NCI-H1092 treated with DMSO at 0.1 percent for 48 hours (cell line): ENCODE measurements at places on chromosomes 1 and 21.

DNA sequence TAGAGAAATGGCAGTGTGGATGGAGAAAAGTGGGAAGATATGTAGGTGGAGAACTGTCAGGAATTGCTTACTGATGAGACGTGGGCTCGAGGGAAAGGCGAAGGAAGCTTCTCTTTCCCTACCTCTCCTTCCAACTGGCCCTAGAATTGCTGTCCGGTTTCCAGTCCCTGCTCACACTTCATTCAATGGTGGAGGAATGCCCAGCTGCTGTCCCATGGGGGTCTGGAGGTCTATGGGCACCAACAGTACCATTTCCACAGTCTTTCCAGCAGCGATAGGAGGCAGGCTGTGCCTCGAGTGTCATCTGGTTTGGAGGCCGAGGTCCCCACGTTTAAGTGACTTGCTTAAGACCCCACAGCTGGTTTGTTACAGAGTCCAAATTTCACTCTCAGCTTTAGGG is 31.5 kb upstream of the CD1D start:
- no peak for DNase-seq

DNA sequence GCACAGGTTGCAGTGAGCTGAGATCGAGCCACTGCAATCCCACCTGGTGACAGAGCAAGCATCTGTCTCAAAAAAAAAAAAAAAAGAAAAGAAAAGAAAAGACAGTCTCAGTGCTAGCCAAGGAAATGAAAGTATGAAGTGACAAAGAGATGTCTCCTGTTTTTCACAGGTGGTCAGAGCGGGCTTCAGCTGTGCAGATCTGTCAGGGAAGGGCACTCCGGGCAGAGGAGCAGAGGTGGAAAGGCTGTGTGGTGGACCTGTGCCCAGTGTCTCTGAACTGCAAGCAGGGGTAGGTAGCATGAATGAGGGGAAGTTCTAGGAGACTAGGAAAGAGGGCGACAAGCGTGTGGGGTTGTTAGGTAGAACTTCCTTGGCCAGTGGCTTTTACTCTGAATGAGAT is 67.5 kb downstream of the CD247 start:
- no peak for DNase-seq

- no peak for DNase-seq
These were observed 32.1 kb downstream of the CD247 start for GRCh38 chr1:167486090-167486824.

- DNase-seq = no peak
These were observed 105.7 kb upstream of the RUNX1 start for GRCh38 chr21:35154788-35155187.

- DNase-seq = no peak
These were observed 386 bp upstream of the TSTD1 start for GRCh38 chr1:161039154-161039545.

DNA sequence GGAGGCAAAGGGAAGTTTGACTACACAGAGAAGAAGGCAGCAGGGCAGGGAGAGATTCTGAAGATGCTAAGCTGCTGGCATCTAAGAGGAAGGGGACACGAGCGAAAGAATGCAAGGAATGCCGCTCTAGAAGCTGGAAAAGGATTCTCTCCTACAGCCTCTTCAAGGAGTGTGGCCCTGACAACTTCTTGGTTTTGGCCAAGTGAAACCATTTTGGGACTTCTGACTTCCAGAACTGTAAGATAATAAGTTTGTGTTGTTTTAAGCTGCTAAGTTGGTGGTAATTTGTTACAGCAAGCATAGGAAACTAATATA is 28.5 kb downstream of the MGST3 start:
- DNase-seq = no peak

GRCh38 chr1:162632217-162632666 is at the start of gene DDR2:
TSS of gene DDR2 (plus strand) at chr1:162632464. CDS start at chr1:162719064, 86,600 bp downstream.
- DNase-seq = no peak

- DNase-seq = no peak
These were observed 7.0 kb upstream of the TUT4 start for GRCh38 chr1:52559875-52560274.

DNA sequence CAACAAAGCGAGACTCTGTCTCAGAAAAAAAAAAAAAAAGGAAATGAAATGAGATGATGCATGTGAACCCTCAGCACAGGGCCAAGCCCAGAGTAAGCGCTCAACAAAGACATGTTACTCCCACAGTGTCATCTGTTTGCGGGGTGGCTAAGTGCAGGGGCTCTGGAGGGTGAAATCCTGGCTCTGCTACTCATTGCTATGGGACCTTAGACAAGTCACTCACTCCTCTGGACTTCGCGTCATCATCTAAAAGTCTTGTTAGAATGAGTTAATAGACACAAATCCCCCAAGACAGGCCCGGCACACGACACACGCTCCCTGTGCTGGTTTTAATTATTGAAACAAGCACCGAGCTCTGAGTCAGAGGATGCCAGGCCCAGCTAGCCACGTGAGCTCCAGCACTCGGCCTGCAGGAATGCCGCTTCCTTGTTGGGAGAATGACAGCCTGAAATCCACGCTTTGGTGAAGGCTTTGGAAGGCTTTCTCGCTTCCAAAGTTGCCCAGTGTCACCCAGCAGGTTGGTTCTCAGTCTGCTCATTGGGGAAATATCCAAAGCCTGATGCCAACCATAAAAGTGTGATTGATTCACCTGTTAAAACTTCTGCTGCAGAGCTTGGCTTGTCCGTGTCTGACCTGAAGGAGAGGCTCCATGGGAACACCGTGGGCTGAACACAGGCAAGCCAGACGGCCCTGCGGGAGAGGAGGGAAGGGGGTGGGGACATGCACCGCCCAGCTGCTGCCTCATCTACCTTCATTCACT is 36.7 kb upstream of the TARDBP start:
- no peak for DNase-seq

DNA sequence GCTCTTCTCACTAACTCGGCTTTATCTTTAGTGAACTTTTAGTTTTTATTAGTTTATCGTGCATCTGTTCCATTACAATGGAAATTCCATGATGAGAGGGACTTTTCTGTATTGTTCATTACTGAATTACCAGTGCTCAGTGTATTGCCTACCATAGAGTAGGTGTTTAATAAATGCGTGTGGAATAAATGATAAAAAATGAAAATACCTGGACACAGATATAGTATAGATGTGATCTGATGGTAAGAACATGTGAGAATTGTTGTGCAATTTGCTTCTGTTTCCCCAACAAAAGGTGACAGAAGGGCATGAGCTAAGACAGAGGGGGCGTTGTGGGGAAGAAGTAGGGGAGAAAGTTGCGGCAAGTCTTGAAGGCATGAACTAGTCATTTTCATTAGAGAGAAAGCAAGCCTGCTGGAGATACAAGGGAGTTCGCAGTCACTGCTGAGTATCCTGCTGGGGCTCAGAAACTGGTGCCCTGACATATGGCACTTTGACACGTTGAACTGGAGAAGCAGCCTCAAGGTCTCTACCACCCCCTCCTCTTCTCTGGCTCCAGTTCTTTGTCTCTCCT is 5.6 kb upstream of the COG2 start:
- DNase-seq = no peak

GRCh38 chr1:234532503-234532922 is 53.5 kb upstream of the TARBP1 start:
- DNase-seq = no peak

- DNase-seq = no peak
These were observed 463.1 kb downstream of the USP25 start for GRCh38 chr21:16192902-16193301.

GRCh38 chr1:53716150-53716549 is 22.8 kb downstream of the GLIS1 start:
- no peak for DNase-seq

GRCh38 chr1:48249868-48250267 is 27.4 kb downstream of the SLC5A9 start:
- DNase-seq = no peak

DNA sequence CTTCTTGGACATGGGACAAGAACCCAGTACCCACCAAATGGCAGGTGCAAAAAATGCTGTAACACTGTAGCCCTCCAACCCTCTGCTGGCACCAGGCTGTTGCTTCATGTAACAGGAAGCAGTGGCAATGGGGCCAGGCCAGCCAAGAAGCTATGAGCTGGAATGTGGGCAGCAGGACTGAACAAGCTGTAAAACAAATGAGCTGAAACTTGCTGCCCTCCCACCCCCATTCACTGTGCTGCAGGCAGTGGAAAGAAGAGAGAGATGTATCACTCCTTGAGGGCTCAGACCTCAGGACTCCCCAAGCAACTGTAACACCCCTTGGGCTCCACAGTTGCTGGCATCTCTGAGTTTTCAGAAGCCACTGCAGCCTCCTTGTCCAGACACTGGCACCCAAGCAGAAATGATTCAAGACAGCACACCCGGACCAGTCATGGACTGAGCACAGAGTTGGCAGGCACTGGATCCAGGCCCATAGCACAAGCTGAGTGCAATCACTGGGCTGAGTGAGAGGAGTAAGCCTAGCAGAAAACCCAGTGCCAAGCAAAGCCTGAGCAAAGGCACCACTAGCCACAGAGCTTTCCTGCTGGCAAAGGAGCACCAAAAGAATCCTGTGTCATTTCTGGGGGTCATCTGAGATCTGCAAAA is 321.4 kb upstream of the CXADR start:
- DNase-seq = no peak

- DNase-seq = no peak
These were observed 245.6 kb downstream of the RRAGC start for GRCh38 chr1:38613996-38614395.

GRCh38 chr1:11474826-11475225 is 4.1 kb upstream of the DISP3 start:
- no peak for DNase-seq

GRCh38 chr1:165052431-165052830 is 304.1 kb downstream of the LMX1A start:
- DNase-seq = no peak

DNA sequence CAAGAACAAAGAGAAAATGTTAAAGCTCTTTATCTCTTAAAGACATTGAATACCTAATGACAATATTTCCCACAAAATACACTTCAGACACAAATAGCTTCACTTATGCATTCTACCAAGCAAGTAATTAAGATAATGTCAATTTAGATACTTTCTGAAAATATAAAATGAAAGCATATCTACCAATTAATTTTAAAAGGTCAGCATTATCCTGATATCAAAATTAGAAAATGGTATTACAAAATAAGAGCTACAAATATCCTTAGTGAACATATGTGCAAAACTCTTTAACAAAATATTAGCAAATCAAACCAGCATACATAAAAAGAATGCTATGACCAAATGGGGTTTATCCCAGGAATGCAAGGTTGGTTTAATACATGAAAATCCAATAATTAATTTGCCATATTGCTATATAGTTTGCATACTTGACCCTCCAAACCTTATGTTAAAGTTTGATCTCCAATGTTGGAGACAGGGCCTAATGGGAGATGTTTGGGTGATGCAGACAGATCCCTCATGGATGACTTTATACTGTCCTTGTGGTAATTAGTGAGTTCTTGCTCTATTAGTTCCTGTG is 4.2 kb upstream of the KIFAP3 start:
- DNase-seq = no peak

DNA sequence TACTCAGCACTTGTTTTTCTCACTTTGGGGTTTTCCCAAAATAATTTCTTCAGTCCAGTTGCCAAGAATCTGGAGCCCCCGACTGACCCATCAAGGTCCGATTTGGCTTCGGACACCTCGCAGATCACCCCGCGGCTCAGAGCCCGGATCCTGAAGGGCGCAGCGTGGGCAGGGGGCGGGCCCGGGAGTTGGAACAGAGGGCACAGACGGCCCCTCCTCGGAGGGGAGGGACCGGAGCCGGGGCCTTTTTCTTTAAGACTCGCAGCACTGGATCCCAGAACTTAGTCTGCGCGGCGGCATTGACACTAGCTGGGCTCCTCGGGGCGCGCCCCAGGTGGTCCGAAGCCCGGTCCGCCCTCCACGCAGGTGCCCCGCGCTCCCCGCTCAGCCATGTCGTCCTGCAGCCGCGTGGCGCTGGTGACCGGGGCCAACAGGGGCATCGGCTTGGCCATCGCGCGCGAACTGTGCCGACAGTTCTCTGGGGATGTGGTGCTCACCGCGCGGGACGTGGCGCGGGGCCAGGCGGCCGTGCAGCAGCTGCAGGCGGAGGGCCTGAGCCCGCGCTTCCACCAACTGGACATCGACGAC is at the start of gene CBR3:
Gene CBR3 (plus strand): TSS at position 277 of the 588 bp plus-strand sequence. CDS start 114 bp downstream, at position 391.
- DNase-seq = peak; percentile 46

GRCh38 chr1:150022357-150022756 is 11.8 kb upstream of the OTUD7B start:
- DNase-seq = no peak

DNA sequence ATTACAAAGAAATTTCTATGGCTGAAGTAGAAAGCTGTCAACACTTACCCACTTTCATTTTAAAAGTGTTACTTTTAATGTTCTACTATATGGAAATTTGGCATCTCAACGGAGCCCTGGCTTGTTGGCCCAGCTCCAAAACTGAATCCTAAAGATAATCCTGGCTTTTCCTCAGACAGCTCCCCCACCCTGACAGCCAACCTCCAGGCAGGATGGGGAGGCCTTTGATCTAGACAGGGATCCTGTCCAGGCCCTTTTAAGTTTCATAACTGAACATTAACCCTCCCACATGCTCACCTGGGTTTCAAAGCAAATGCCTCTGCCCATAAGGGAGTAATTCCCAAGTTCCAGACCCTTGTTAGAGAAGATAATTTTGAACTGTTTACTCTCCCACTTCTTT is 99.3 kb upstream of the RALGPS2 start:
- no peak for DNase-seq

DNA sequence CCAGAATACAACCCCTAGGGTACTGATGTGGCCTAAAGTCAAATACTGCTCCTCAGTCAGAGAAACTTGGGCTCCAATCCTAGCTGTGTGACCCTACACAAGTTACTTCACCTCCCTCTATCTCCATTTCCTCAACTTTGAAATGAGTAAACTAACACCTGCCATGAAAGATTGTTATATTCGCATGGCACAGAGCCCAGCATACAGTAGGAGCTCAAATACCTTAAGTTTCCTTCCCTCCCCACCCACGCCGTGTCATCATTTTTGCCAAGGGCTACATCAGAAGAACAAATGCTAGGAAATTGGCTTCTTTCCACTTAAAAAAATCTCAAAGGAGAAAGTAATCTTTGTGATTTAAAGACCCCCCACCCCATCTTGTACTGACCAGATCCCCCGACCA is 22.2 kb upstream of the ZNF362 start:
- no peak for DNase-seq

- no peak for DNase-seq
These were observed 5.3 kb downstream of the DTL start for GRCh38 chr1:212040629-212041412.

GRCh38 chr1:202998836-202999750 is 8.1 kb upstream of the TMEM183A start:
- DNase-seq = peak; percentile 61

DNA sequence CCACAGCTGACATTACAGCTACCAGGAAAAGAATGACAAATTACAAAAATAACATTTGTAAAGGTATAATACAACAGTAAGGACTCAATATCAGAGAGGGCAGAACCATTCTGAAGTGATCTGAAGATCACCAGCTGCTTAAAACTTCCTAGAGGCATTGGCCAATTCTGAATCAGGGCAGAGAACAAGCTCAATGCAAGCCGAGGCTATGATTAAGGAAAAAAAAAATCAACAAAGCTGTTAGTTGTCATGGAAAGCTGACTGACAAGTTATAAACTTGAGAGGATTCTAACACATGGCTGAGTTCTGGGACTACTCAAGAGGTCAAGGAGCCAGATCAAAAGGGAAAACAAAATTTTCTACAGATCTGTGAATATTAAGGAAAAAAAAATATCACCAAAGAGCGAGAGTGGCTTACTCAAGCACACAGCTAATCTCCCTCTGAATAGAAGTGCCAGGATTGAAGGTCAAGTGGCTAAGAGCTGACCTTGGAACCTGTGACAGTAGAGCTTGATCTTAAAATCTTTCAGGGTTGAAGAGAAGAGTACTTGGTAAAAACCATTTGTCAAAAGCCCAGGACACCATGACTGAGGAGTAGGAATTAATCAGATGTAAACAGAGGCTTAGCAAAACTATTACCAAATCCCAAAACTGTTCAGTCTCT is 383.4 kb downstream of the USP25 start:
- no peak for DNase-seq

GRCh38 chr1:177118901-177119300 is 45.6 kb downstream of the ASTN1 start:
- no peak for DNase-seq
